CD4-positive, alpha-beta T cell treated with Interleukin-17A for 4 hours (primary cell): ENCODE measurements at places on chromosomes 3 and 15.

- no peak for DNase-seq
Observed at GRCh38 chr3:12465836-12466225, 18.4 kb upstream of the TSEN2 start.

GRCh38 chr3:156040041-156040440, 80.3 kb upstream of the KCNAB1 start:
- DNase-seq = no peak

DNA sequence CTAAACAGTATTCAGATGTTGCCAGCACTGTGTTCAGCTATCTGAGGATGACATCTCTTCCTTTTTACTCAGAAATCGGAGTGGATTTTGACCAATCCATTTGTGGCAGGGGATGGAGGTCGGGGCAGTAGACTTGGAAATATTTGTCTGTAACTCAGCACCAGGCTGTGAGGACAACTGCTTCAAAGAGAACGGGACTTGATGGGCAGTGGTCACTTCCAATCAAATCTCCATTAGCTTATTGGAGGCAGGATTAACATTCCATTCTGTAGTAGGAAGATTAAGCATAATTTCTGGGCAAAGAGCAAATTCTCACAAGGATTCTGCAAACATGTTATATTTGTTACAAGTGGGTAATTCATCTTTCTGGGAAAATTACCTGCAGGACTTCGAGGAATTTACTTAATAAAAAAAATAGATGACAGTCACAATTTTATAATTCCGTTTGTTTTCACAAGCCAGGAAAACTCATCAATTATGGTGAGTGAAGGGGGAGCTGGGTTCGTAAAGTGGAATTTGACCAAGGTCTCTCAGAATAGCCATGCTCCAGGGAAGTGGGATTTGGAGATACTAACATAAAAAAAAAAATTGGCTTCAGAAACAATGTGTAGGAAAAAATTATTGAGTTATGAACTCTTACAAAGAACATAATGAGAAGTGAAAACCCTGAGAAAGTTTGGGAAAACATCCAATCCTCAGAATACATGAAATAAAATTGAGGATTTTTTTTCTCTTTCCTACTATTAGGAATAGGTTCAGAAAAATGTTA, 18.1 kb downstream of the CRABP1 start:
- no peak for DNase-seq

GRCh38 chr15:70835415-70835814, 18.5 kb downstream of the LARP6 start:
- DNase-seq = no peak

DNA sequence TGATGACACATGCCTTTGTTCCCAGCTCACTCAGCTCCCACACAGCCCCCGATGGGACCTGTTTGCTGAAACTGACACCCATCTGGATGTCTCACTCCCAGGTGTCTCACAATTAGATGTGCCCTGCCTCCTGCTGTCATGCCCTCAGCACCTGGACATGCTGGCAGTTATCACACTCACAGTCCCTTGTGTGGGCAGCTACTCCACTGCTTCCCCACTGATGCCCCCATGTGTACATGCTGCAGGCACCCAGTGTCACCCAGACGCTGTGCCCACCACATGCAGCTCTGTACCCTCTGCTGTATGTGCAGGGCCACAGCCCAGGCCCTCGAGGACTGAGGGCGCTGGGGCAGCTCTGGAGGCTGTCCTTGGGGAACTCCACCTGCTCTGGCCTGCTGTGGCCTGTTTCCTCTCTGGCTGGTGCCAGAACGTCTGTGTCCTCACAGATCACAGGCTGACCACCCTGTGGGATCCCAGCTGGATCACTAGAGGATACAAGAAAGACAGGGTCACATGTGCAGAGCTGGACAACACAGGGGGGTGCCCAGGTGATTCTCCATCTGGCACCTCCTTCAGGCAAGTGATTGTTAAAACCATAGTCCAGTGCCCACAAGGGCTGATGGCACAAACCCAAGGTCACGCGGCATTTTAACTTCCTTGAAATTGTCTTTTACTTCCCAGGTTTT, 14.0 kb downstream of the C3orf22 start:
- DNase-seq = no peak

DNA sequence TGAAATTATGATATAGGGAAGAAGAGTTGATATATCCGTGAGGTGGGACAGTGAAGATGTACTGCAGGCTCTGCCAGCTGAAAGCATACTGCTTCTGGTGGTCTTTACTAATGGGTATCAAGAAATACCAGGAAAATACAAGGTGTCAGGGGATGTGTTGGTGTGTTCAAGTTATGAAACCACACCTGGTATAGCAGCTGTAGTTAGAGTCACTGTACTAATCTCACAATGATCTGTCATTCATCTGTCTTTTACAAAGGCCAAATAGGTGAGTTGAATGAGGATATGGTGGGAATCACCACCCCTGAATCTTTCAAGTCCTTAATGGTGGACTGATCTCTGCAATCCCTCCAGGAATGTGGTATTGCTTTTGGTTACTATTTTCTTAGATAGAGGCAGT, 152.7 kb downstream of the NFKBIZ start:
- DNase-seq = no peak

DNA sequence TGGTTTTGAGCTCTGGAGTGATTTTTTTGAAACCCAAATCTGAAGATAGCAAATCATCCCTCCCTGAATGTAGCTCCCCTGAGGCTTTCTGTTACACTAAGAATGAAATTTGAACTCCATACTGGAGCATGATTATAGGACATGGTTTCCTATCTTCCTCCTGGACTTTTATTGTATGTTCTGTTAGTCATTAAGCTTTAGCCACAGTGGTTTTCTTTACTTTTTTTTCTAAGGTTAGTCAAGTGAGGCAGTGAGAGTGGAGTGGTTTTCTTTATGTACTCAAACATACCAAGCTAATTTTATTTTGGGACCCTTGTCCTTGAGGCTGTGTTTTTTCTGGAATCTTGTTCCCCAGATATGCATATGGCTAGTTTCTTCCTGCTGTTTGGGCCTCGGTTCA, 55.2 kb upstream of the FRMD4B start:
- no peak for DNase-seq

GRCh38 chr3:72722930-72723726, 125.1 kb downstream of the SHQ1 start:
- no peak for DNase-seq

- DNase-seq = no peak
Observed at GRCh38 chr3:69276884-69277283, 109.0 kb downstream of the FRMD4B start.

DNA sequence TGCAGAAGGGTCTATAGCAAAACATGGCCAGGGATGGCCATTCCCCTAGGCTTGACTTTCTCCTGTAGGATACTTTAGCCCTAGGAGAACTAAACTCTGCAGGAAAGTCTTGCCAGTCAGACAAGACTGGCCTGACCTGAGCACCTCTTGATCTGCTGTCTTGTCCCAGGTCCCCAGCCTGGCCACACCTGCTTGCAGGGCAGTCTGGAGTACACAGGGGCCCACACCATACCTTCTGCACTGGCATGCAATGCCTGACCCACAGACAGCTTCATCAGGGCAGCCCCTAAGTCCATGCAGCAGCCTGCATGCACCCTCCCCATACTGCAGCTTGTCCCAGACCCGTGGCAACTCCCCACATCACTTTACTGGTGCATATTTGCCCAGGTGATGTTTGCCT, 204.6 kb downstream of the LRRC3B start:
- DNase-seq = no peak

DNA sequence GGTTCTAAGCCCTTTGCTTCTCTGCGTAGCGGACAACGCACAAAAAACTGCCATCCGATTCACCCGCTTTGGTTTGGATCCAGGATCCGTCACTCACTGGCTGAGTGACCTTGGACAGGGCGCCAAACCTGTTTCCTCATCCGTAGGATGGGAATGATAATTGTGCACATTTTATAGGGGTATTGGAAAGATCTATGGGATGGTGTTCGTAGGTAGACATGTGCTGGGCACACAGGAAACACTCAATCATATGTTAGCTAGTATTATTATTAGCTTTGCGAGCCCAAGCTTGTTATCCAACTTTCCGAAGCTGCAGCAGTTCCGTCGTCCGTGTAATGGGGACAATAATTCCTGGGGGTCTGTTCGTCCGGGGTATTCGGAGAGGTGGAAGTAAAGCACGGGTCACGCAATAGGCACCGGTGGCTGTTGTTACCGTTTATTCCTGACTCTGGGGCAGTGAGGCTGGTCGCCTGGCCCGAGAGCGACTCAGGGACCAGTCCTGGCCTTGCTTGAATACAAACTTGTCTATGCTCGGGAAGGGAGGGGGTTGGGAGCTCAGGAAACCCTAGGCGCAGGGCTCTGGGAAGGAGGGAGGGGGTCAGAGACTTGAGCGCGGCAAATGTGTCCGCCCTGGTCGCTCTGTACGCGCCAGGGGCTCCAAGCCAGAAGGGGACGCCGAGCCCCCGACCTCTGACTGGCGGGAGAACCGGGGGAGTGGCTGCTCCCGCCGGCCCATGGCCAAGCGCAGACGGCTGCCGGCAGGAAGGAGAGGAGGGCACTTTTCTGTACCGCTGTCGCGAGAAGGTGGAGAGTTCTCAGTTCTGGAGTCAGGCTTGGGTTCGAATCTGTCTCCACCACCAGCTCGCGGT, 1.3 kb downstream of the SPSB4 start:
- DNase-seq = no peak

GRCh38 chr15:53534105-53534839, 225.2 kb downstream of the WDR72 start:
- DNase-seq = no peak
